ENCODE measurements at places on chromosomes 16 and 17. TPM values are rescaled to one million over a fixed set of nuclear protein-coding genes. Genes with fewer than 3 reads are reported as not detected.
A peak's percentile ranks its signal among the peaks of the same experiment; 100 is the strongest.

DNA sequence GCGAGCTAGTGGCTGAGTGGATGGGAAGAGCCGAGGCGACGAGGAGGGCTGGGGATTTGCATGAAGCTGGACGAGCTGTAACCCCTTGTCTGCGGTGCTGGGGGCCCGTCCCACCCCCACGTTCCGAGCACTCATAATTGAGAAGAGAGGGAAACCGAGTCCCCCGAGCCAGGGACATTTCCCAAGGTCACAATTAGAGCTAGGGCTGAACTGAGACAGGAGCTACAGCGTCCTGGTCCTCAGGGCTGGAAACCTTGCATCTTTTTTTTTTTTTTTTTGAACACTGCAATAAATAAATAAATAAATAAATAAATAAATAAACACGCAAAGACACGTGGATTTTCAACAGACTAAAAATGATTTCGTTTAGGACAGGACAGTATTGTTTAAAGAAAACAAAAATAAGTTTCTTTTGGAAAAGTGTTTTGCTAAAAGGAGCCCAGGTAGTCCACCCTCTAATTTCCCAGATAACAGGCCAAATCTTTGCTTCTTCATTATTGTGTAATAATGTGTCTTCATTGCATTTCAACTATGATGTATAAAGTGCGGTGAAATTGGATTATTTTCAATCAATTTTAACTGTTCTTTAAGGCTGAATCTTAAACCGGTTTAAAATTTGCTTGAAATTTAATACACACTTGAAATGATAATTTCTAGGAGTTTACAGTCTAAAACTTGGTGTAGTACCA, 992 bp downstream of the GDPD1 start:
- DNase-seq = no peak

DNA sequence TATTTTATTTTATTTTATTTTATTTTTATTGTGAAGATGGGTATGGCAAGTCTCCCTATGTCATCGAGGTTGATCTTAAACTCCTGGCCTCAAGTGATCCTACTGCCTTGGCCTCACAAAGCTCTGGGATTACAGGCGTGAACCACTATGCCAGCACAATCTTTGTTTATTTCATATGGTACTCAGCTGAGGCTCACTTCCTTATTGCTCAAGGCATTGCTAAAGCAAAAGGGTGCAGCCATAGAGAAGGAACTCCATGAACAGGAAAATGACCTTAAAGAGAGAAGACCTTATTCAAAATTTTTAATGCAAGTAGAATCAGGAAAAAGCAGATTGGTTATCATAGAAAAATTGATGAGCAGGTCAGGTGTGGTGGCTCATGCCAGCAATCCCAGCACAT, 110.6 kb upstream of the RBBP6 start:
- DNase-seq = no peak

GRCh38 chr16:66746682-66747081, 4.7 kb downstream of the DYNC1LI2 start:
- no peak for DNase-seq

GRCh38 chr17:41498276-41498675, 7.1 kb downstream of the KRT13 start:
- no peak for DNase-seq

GRCh38 chr17:28530250-28530649, 22.2 kb downstream of the UNC119 start:
- no peak for DNase-seq

The CDH3 gene
- total RNA-seq = not detected

- DNase-seq = no peak
These were observed 130.3 kb upstream of the FOXF1 start for GRCh38 chr16:86380030-86380429.

The ATP2C2 gene
- total RNA-seq = not detected

The NKD1 gene
- total RNA-seq = 0.21 TPM

DNA sequence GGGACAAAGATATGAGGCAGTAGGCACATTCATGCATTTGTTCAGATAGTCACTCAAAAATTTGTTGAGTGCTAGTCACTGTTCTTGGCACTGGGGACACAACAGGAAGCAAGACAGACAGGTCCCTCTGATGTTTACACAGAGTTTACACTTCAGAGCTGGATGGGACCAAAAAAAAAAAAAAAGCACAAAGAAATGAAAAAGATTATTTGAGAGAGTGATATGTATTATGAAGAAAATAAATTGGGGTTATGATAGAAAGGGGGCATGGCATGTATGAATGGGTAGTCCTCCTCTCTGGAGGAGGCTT, 3.5 kb upstream of the YPEL2 start:
- peak; percentile 38 for DNase-seq

DNA sequence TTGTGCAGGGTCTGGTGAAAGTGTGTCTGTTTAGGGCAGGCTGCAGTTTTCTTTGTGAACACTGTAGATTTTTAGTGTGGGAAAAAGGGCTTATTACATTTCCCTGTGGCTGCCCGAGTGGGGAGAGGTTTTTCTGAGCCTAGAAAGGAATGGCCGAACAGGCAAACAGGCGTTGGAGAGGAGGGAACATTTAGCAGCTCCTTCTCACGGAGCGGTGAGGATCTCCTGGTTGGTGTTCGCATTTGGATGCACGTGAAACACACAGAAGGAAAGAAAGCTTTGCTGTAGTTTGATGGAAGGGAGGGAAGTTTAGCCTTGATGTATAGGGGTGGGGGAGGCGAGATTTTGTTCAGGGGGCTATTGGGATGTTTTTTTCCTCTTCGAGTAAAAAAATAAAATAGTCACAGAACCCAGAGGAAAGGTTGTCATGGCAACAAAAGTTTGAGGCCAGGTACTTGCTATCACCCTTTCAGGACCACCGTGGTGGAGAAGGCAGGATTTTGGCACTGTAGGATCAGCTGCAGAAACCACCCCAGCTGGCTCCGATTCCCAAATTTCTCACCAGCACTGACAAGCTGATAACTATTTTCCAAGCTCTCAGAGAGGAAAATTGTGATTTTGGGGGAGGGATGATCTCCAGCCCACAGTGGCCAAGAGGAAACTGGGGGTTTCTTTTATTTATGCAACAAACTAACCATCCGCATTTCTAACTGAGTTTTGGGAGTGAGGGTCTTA, 3.5 kb downstream of the GSG1L start:
- DNase-seq = no peak

The CD300H gene
- 0.78 TPM for total RNA-seq

GRCh38 chr16:82653550-82654511, 27.1 kb downstream of the CDH13 start:
- DNase-seq = peak; percentile 85

Data from H4 (cell line).